Muscle of arm (tissue), 14 donors: ENCODE measurements at places on chromosomes 2 and 18. TPM values are rescaled to one million over a fixed set of nuclear protein-coding genes. Genes with fewer than 3 reads are reported as not detected.

The ATG9A gene
- polyA plus RNA-seq = 30.2 TPM

The AQP4 gene
- polyA plus RNA-seq = 0.67 TPM

GRCh38 chr2:152352616-152353015 is 17.6 kb downstream of the FMNL2 start:
- no peak for DNase-seq

The LIPG gene
- polyA plus RNA-seq = 7.4 TPM

The SCN3A gene
- polyA plus RNA-seq = 0.38 TPM
